ENCODE measurements at places on chromosomes 5 and 9. TPM values are rescaled to one million over a fixed set of nuclear protein-coding genes. Genes with fewer than 3 reads are reported as not detected.

The FGF18 gene
- total RNA-seq: 0.33 TPM

The BRD8 gene
- 6.9 TPM for total RNA-seq

The UIMC1 gene
- 42.3 TPM for total RNA-seq

The TMEM252 gene
- not detected for total RNA-seq

The LIX1 gene
- total RNA-seq: not detected

All from CD4-positive, alpha-beta T cell (primary cell).